ENCODE measurements at places on chromosomes 7 and 10.

GRCh38 chr7:17976952-17977351 is 36.7 kb upstream of the SNX13 start:
- no peak for DNase-seq

- DNase-seq, result no peak
These were observed 293.3 kb upstream of the KLF14 start for GRCh38 chr7:131027287-131027773.

- DNase-seq, result no peak
These were observed 131.8 kb downstream of the TES start for GRCh38 chr7:116342125-116342524.

DNA sequence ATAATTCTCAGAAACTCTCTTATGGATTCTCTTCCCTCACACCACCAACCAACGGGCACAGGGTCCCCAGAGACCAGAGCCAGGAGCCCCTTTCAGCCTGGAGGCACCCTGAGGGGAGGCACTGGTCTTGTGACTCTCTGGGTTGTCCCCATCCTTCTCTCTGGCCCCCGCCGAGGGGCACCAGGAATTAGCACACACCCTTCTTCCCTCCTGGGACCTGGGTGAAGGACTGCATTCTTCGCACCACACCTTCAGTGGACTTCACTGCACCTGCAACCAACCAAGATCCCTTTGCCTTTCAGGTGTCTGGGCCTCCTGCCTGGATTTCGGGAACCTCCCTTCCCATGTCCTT is 22.1 kb downstream of the PLAC9 start:
- DNase-seq, result no peak

GRCh38 chr10:117635826-117636225 is 93.3 kb downstream of the EMX2 start:
- DNase-seq, result no peak

GRCh38 chr7:70583965-70584883 is 547.7 kb upstream of the GALNT17 start:
- no peak for DNase-seq

DNA sequence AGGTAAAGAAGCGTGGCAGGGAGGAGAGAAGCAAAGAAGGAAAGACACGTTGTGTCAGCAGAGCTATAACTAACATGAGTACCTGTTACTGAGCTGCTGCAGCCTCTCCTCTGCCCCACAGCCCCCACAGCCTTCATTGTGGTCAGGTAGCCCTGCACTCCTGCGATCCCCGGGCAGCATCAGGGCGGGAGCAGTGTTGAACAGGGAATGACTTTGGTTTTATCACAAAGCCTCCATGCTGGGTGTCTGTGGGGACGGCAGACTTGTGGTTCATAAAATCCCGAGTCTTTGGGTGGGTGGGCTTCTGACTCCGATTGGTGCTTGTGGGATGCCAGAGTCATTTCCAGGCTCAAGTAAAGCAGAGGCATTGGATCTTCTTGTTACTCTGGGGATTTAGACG is 14.8 kb upstream of the PRKAG2 start:
- no peak for DNase-seq

GRCh38 chr7:100582041-100582579 is 3.8 kb downstream of the LRCH4 start:
- DNase-seq, result no peak

DNA sequence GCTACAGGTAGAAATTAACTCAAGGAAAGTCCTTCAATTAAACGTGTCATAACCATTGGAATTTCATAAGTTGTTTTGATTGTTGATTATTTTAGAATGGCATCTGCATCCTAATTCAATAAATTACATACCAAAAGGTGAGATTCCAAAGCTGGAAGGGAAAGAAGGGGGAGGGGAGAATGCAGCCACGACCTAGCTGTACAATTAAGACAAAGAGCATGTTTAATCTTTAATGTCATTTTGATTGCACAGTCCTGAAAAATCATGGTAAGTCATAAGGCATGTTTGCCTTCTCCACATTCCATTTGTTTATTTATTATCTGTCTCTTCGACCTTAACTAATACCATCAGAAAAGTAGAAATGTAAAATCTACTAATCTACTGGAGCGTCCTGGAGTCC is 358.1 kb downstream of the FRMD4A start:
- no peak for DNase-seq

DNA sequence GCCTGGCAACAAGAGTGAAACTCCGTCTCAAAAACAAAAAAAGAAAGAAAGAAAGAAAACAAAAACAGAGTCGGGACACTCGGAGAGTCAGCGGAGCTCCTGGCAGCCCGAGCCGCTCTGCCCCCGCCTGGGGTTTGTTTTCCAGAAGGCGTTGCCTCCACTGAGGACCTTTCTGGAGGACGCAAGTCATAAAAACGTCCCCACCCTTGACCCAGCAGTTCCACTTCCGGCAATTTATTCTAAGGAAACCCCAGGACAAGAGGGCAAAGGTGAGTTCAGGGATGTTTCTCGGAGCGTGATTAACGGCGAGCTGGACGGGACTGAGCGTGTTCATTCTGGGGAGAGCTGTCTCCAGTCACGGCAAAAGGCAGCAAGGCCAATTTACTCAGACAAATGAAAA is 27.0 kb upstream of the SUN1 start:
- DNase-seq, result no peak

DNA sequence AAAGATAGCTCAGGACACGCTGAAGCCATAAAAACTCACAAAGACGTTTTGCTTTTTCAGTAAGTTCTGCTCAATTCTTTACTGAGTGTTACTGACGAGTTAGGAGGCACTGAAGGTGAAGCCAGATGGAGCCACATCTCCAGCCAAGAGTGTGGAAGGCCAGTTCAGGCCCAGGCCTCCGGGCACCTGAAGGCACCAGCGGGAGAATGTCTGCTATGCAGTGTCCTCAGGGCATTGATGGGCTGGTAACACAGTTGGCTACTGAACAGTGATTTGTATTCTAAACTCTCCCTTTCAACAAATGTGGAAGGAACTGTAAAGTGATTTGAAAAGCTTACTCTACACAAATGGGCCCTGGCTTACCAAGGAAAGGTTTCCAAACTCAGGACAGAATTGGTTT is 64.8 kb upstream of the SVIL start:
- no peak for DNase-seq

- no peak for DNase-seq
These were observed 211.5 kb upstream of the SLC26A5 start for GRCh38 chr7:103657474-103657894.

DNA sequence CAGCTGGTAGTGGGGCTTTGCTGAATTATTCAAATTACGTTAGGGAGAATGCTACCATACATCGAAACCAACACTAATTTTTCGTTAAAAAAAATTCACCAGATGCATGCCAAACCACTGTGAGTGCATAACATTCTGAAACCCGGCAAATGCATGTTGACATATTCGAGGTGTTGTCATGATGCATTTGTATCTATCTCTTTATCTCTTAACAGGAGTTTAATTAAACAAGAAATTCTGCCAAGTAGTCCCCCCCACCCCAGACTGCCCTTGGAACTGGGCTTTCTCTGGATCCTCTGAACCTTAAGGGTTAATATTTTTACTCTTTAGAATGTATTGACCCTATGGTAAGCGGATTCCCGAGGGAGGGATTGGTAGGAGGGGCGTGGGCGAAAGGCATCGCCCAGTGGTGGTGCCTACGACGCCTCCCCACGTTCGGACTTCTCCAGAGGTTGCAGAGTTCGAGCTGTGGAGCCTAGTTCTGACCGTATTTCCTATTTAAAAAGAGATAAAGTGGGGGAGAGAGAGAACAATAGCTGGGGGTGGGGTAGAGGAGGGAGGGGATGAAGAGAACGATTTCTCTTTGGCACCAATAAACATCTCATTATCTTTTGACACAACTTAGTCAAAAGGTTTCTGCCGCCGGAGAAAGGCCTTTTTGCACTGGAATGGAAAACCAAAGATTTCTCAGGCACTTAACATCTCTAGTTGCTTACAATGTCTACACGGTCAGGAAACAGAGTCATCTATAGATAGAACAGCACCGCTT is 7.2 kb downstream of the DLX6 start:
- DNase-seq, result no peak

DNA sequence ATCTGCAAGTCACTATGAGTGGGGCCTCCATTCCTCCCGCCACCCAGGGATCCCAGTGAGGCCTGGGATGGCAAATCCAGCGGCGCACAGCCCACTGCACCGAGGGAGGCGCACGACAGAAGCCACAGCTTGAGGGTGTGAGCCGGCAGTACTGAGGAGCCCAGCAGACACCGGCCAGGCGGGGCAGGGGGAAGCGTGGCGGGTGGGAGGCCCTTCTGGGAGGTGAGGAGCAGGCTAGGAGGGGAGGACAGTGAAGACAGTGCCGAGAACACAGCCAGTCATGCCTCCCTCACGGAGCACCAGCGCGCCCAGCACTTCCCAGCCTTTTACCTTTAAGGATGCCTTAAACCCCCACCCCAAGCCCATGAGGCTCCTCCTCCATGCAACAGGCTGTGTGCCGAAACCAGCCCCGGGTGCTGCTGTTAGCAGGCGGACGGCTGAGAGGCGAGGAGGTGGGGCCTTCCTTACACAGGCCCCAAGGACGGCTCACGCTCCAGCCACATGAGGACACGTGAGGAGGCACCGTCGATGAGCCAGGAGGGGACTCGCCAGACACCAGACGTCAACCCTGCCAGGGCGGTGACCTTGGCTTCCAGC is 258.5 kb downstream of the PTPRN2 start:
- no peak for DNase-seq

- DNase-seq, result no peak
These were observed 245.1 kb downstream of the CAMK1D start for GRCh38 chr10:12594448-12594944.

DNA sequence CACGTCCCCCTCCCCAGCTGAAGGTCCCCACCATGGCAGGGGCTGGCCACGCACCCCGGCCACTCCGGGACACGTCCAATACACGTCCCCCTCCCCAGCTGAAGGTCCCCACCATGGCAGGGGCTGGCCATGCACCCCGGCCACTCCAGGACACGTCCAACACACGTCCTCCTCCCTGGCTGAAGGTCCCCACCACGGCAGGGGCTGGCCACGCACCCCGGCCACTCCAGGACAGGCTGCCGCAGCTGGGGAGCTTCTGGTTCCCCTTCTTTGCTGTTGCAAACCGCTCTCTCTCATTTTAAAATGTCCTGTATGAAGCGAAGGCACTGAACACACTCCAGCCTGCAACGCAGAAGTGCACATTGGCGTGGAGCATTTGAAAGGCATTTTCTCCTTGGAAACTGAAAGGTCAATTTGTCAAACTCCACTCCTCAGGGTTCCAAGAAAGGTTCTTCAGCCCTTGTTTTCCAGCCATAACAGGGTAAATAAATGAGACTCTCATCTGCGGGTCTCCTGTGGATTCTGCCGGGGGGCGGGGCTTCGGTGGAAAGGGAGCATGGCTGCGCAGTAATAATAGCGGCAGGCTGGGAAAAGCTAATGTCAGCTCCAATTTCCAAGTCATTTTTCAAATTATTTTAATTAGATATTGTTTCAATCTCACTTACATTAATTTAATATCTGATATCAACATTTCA is 580.3 kb downstream of the DNAJB6 start:
- no peak for DNase-seq

DNA sequence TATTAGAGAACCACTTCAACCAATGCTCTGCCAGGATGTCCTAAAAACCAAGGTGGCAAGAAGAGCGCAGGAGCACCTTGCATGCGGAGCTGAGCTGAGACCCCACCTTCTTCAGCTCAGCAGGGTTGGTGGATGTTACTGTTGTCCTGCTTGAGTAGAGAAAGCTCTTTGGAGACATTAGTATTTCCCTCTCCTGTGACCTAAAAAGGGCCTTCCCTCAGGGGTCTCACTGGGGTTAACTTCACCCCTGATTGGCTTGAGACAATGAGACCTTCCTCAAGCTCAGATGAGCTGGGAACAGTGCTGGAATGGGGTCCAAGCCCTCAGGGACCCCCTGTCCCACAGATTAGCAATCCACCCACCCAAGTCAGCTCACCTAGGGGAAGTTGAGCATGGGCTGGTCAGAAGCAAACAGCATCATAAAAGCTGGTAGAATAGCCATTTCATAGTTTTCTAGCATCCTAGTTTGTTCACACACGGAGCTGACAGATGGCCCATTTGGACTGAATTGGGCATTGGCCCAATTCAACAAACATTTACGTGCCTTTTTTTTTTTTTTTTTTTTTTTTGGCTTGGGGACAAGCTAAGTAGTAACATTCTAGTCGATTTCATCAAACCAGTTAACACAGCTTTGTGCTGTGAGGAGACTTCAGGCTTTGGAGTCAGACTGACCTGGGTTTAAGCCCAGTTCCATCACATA is 100.6 kb upstream of the HABP2 start:
- DNase-seq, result no peak

DNA sequence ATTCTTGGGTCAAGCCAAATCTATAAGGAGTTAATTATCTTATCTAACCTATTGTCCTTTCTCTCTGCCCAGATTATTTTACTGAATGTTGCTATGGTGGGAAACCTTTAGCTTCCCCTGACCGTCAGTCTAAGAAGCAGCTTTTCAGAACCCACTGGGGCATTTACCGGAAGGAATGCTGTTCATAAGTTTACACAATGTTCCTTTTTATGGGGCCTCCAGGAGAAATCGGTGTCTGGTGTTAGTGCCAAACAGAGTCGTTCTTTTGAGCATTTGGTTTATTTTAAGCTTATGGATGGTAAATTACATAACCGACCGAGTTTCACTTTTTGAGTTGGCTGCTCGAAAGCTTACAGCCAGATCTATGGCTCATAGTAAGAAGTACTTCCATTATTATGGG is 111.9 kb downstream of the CACNB2 start:
- no peak for DNase-seq

DNA sequence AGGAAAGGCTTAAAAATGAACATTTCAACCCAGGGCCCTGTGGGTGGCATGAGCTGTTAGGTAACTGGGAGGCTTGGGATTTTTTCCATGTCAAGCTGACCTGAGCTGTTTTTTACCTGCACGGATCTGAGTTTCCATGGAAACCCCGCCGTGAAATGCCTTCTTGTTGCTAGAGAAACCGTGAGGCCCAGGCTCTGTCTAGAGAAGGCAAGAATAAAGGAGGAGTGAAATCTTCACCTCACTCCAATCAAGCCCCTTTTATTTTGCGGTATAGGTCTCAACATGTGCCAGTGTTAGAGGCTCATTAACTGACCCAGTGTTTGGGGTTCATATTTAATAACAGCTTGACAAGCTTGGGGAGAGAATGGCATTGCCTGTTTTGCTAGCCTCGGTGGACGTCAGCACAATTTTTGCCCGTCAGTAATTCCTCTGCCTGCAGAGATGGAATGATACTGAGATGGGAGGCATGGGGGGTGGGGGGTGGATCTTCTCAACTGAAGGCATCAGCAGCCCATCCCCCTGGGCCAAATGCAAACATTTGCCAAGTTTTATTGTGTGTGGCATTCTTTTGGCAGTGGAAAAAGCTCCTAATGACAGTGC is 48.9 kb upstream of the PDCD4 start:
- no peak for DNase-seq

GRCh38 chr10:56181607-56182006 is 179.5 kb downstream of the ZWINT start:
- no peak for DNase-seq

DNA sequence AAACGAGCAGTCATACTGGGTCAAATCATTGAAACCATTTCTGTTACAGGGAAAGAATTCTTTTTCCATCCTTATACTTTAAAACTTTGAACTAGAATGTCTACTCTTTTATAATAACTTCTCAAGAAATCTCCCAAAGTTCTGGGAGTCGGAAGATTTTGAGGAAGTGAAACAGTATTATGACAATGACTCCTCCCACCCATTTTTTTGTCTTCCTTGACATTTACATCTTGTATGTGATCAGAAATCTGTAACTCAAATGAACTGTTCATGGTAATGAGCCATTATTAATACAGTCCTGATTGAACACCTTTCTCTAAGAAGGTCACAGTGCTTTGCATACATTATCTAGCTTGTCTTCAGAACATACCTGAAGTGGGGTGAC is 227.4 kb downstream of the CELF2 start:
- no peak for DNase-seq
